ENCODE measurements at places on chromosomes 2 and 18.

DNA sequence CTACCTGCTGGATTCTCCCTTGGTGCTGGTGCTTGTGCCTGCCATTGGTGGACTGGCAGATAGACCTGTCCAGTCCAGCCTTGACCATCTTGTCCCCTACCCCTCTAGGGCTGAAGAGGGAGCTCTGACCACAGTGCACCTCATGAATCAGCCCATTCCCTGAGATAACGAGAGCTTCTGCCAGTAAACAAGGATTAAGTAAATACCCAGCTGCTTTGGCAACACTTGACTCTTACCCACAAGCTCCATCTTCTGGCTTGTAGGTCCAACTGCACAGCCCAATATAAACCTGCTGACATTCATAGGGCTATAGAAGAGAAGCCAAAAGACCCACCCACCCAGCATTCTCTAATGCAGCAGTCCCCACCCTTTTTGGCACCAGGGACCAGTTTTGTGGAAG, 186.4 kb downstream of the PIK3C3 start:
- ATAC-seq, result no peak

DNA sequence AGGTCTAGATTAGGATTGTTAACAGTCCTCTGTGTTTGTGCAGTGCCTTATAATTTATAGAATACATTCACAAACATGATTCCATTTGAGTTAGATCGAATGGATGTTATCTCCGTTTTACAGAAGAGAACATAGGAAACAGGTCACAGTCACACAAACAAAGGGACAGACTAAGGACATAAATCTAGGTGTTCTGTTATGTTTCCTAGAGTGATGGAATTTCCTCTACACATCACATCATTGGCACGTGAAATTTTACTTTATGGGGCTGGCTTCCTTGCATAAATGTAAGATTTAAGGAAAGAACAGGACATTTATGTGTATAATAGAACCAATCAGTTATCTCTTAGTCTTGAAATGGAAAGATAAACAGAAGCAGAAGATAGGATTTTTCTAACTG, 6.4 kb downstream of the TRIM54 start:
- ATAC-seq, result no peak

- ATAC-seq, result no peak
These were observed 740.5 kb downstream of the GALR1 start for GRCh38 chr18:77990131-77990530.

GRCh38 chr18:48832938-48833700, 117.6 kb downstream of the SMAD7 start:
- ATAC-seq, result peak; percentile 33

- ATAC-seq, result no peak
These were observed 11.1 kb downstream of the MSGN1 start for GRCh38 chr2:17827316-17827715.

- ATAC-seq, result no peak
These were observed 190.4 kb downstream of the NRP2 start for GRCh38 chr2:205872716-205873115.

All from activated T-helper 17 cell treated with anti-CD3 and anti-CD28 coated beads, Interleukin-2, amount 50 U/mL, for 72 hours (primary cell).